ENCODE measurements at places on chromosomes 4 and X.
A peak's percentile ranks its signal among the peaks of the same experiment; 100 is the strongest.

GRCh38 chrX:100687546-100687945 lies 43.5 kb downstream of the SRPX2 start:
- peak; percentile 36 for DNase-seq

- DNase-seq, result no peak
These were observed 33.9 kb upstream of the HTRA3 start for GRCh38 chr4:8235686-8236085.

- DNase-seq, result no peak
These were observed 128.1 kb downstream of the KDM6A start for GRCh38 chrX:45001048-45001447.

DNA sequence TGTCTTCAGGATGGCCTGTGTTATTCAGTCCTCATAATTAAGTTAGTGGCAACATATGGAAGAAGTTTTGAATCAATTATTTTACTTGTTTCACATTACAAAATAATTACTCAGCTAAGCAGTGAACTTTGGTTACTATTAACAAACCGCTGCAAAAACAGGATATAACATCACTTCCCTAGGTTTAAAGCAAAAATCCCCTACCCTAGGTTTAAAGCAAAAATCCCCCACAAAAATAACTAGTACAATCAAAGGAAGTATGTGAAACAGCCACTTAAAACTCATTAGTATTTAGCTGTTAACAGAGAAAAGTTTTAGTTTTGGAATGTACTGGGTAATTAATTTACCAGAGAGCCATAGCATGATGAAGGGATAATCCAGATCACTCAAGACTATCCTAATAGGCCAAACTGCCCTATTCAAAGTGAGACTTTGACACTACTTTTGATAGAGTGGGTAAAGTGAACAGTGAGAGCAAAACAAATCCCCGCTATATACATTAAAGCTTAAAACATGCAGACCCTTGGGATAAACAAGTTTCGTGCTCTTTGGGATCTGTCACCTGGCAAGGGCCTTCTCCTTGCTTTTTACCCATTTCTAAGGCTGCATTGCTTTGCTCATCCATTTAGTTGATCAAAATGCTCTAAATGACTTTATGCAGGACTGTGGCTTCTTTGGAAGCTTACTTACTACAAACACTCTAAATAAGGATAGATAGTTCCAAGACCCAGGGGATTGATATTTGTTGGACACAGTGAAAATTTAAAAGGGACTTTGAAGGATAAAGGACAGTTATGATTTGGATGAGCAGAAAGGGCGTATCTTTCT lies 36.4 kb upstream of the GPR174 start:
- DNase-seq, result no peak

- no peak for DNase-seq
These were observed 49.5 kb downstream of the COQ2 start for GRCh38 chr4:83234902-83235644.

- no peak for DNase-seq
These were observed 181.3 kb upstream of the BCOR start for GRCh38 chrX:40279091-40279430.

- DNase-seq, result peak; percentile 18
These were observed 5.3 kb downstream of the APOO start for GRCh38 chrX:23902419-23902818.

DNA sequence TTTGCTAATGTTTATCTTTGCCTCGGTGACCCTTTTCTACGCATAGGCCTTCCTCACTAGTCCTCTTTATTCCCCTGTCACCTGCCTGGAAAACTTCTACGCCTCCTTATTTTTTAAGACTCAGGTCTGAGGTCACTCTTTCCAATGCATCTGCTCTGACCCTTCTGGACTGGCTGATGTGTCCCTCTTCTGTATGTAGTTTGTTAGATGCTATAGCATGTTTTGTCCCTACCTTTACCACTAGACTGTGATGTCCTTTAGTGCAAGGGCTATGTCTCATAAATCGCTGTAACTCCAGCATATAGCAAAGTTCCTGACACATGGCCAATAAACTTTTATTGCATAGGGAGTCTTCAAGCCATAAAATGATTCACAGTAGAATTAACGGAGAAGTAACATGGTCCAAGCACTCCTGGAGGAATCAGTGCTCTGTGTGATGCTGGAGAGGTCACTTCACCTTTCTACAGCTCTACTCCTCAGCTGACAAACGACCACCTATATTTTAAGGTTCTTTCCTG lies 872.5 kb upstream of the SLIT2 start:
- DNase-seq, result no peak

DNA sequence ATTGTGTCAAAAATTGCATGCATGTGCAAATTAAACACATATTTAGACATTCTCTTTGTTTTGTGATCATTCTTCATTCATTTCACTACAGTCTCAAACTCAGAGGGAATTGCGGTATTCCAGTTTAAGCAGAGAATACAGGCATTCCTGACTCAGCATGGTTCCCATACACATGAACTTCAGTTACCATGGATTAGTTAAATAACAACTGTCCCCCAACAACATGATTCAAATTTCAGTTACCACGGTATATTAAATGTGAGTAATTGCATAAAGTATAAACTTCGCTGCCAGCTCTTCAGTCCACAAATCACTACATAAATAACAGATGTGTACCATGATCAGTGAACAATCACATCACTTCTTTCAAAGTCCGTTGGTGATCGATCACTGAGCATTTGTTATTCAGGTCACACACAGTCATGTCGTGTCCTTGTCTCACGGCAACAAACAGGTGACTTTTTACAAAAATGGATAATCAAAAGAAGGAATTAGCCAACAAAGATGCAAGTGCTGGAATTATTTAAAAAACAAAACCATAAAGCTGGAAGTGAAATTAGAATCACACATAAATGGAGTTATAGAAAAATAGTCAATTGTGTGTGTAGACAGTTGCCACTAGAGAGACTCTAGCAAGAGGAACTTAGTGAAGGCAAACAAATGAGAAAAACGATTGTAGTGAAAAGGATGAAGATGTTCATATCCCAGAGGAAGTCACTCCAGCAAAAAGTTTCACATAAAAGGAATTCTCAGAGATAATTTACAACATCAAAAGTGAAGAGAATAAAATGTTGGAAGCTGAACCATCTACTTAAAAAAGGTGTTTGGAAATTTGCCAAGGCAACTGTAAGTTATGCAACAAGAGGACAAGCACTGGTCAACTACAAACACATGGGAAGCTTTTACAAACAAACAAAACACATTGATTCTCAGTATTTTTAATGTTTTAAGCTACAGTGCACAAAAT lies 138.6 kb upstream of the SMARCAD1 start:
- no peak for DNase-seq

GRCh38 chrX:1883772-1884171 lies 268.9 kb downstream of the ASMT start:
- DNase-seq, result no peak

GRCh38 chr4:27412613-27413012 lies 552.0 kb downstream of the STIM2 start:
- no peak for DNase-seq

DNA sequence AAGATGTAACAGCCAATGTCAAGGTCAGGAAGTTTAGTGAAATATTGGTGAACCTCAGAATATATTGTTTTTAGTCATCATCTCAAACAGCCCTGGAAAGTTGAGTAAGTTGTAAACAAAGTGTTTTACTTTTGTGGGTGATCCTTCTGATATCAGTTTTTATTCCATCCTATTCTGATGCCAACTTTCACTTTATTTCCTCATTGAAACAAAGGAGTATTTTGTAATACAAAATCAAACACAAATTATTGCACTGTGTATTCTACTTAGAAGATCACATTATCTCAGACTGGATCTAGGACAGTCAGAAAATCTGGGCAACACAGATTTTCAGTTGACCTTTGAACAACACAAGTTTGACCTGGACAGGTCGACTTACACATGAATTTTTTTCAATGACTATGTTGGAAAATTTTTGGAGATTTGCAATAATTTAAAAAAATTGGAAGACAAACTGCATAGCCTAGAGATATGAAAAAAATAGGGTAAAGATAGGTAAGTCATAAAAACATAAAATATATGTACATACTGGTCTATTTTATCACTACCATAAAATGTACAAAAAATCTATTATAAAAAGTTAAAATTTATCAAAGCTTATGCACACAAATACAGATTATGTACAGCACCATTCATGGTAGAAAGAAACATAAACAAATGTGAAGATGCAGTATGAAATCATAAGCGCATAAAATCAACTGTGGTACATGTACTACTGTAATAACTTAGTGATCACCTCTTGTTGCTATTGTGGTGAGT lies 709.1 kb upstream of the FAM241A start:
- DNase-seq, result no peak

GRCh38 chr4:81625422-81626417 lies 154.0 kb upstream of the RASGEF1B start:
- no peak for DNase-seq

GRCh38 chr4:48290146-48290772 lies 20.6 kb upstream of the TEC start:
- no peak for DNase-seq

GRCh38 chr4:137623013-137623412 lies 90.7 kb upstream of the PCDH18 start:
- DNase-seq, result no peak

- no peak for DNase-seq
These were observed 664.9 kb upstream of the LCORL start for GRCh38 chr4:18686338-18687037.

DNA sequence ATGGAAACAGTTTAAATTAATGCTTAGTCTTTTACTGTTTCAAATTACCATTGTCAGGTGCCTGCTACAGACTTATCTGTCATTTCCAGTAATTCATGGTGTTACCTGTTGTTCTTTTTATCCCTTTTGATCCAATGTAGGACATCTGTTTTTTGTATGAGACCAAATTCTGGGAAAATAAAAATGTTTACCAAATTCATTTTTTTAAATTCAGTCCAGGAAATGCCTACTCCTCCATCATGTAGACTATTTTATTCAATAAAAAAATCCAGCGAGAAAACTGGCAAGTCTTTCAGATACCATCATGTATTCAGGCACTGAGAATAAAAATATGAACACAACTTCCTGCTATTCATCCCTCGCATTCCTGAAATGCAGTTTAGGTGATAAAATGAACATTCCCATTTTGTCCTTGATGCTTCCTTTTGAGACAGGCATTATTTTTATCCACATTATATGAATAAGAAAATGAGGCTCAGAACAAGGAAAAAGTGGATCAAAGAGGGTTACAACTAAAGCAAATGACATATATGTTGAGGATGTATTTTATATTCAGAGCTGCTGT lies 584.2 kb downstream of the SPRY1 start:
- no peak for DNase-seq

DNA sequence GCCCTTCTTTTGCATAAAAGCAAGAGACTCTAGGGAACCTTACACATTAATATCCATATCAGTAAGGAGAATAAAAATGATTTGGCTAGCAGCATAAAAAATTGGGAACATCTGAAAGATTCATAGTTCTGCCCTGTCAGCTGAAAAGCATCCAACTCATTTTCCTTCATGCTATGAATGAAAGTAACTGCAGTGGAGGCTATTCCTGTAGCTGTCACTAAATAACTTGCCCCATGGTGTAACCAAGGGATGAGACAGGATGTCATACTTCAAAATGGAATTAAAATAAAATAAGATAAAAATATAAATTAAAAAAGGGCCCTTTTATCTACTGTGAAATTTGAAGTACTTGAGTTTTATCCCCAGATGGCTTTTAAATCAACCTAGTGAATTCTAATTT lies 878.8 kb downstream of the C4orf33 start:
- no peak for DNase-seq

- peak; percentile 74 for DNase-seq
These were observed at the start of gene TLR1 for GRCh38 chr4:38804654-38805295. Gene TLR1, minus strand, starts transcription at chr4:38804791. Its CDS starts 5,960 bp downstream, at chr4:38798831.

DNA sequence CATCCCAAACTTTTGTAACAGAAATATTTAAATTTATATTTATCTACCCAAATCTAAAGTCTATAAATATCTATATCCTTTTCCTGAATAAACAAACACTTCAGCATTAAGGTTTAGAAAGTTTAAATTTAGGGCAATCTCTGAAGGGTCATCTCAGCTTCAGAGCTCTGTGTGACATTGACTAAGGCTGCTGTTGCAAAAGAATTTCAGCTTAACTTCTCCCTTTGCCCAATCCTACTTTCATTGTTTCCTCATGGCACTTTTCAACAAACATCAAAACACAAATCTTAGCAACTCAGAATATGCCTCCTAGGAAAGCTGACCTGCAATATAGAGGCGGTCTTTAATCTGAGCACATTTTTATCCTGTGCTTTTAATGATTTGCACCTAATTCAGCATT lies 79.7 kb upstream of the BANK1 start:
- no peak for DNase-seq

GRCh38 chr4:26319949-26320537 lies 771 bp upstream of the RBPJ start:
- DNase-seq, result no peak

GRCh38 chrX:115562480-115562847 lies 1.5 kb downstream of the PLS3 start:
- DNase-seq, result no peak

- no peak for DNase-seq
These were observed 27.1 kb upstream of the SLC25A6 start for GRCh38 chrX:1418901-1419544.

DNA sequence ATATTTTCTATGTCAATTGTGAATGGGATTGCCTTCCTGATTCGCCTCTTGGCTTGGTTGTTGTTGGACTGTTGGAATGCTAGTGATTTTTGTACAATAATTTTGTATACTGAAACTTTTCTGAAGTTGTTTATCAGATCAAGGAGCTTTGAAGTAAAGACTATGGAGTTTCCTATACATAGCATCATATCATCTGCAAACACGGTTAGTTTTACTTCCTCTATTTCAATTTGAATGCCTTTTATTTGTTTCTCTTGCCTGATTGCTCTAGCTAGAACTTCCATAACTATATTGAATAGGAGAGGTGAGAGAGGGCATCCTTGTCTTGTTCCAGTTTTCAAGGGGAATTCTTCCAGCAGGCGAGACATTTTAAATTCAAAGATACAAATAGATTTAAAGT lies 226.5 kb downstream of the FBXO8 start:
- no peak for DNase-seq

DNA sequence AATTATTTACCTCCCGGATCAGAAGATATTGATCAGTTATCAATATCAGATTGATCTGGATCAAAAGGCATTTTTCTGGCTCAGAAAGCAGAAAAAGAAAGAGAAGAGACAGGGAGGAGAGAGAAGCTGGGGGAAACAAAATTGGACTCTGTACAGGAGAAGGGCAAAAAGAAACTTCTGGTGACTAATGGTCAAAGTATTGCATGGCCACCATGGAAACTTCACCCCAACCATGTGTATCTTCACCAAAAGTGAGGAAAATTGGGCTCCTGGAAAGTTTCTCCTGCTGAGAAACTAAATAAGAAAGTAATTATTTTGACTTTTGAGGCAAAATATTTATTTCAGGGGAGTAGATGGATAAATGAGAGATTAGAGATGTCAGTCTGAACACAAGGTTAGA lies 33.9 kb downstream of the RNF150 start:
- no peak for DNase-seq

All from bone marrow (tissue), 2 donors.